ENCODE measurements at places on chromosomes 7 and 10.

DNA sequence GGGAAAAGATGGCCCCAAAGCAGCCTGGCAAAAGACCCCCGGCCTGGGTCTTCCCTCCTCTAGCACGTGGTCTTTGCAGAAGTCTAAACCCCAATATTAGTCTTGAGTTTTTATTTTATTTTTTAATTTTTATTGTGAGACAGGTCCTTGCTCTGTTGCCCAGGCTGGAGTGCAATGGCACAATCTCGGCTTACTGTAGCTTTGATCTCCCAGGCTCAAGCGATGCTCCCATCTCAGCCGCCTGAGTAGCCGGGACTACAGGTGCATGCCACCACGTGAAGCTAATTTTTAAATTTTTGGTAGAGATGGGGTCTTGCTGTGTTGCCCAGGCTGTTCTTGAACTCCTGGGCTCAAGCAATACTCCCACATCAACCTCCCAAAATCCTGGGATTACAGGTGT lies 40.3 kb upstream of the MXI1 start:
- no peak for DNase-seq

DNA sequence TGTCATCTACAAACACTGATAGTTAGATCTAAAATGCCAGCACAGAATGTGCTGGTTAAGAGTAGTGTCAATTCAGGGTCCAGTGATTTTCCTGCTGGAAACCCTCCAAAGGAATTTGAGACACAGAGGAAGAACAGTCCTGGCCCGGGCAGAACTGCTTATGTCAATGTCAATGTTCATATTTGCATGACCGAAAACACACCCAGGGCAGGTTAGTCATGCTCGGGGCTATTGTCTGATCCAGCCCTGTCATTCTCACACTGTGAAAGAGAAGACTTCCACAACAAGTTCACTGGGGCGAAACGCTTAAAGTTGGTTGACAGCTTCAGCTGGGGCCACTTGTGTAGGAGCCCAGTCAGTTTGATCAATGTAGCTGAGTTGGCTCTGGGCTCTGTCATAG lies 139.3 kb downstream of the C1GALT1 start:
- DNase-seq: no peak

- no peak for DNase-seq
Observed at GRCh38 chr7:105935250-105935649, 27.8 kb upstream of the CDHR3 start.

DNA sequence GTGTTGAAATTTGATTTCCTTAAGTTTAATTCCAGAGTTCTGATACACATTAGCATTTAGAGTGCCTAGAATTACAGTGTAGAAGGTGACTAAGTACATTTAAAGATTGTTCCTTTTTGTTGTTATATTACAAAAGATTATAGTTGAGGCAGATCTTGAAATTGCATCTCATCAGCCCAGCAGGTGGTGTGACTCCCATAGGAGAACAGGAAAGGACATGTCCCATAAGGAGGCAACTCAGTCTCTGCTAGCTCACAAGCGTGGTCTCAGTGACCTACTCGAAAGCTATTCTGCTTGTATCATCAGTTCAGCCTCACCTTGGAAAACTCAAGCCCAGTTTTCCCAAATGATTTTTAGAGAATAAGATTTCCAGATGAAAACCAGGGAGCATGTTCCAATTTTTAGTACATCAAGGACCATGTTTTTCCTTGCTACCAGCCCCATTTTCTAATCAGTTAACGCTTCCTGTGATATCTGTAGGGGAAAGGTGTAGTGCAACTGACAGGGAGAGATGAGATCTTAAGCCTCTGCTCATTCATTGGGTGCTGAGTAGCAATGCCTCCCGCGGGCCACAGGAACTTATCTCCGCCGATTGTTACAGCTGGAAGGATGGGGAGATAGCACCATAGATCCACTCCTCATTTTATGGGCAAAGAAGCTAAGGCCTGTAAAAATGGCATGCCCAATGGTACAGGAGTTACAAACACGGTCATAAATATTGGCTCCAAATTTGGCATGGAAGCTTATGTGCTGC lies 1.1 kb upstream of the GNAI1 start:
- DNase-seq: no peak

- DNase-seq: no peak
Observed at GRCh38 chr7:68694656-68695055, 903.6 kb upstream of the AUTS2 start.

- DNase-seq: peak; percentile 30
Observed at GRCh38 chr7:100745184-100745583, 11.8 kb downstream of the ZAN start.

DNA sequence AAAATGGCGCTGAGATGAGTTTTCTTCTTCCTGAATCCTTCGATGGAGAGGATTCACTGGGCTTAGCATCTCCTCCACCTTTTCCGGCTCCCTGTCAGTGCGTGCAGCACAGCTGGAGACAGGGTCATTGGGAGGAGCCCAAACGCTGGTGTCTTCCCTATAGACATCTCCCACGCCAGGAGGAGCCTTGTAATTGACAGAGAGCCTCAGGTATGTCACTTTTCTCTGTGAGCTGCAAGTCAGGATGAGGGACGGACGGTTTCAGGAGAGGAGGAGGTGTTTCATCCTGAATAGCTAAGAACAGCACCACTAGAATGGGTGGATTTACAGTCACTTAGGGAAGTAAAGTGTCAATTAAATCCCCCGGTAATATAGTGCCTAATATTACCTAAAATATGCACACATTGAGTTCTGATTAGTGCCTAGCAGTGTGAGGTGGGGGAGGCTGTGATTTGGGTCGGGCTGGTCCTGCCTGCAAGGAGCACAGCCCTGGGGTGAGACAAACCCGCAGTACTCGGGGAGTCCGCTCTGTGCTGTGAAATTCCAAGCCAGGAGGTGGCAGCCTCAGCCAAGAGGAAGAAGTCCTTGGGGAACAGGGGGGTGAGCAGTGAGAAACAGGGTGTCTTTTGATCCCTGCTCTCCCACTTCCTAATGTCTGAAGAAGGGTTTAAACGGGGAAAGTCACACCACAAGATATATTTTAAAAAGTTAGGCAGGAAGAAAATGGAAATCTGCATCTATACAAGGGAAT lies 28.2 kb downstream of the IL15RA start:
- no peak for DNase-seq

DNA sequence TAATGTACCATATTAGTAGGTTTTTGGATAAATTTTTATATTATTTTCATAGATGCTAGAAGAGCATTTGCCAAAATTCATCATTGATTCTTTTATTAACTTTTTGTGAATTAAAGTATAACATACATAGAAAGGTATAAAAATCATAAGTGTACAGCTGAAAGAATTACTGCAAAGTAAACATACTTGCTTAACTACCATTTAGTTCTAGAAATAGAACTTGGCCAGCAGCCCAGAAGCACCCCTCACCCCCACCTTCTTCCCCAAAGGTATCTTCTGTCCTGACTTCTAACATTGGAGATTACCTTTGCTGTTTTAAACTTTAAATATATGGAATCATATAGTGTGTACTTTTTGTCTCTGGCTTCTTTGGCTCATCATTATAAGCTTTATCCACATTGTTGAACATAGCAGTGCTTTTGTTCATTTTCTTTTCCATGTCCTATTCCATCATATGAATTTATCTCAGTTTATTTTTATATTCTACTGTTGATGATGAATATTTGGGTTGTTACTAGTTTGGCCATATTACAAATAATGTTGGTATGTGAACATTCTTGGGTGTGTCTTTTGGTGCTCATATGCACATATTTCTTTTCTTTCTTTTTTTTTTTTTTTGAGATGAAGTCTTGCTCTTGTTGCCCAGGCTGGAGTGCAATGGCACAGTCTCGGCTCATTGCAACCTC lies 142.8 kb downstream of the ADK start:
- no peak for DNase-seq

DNA sequence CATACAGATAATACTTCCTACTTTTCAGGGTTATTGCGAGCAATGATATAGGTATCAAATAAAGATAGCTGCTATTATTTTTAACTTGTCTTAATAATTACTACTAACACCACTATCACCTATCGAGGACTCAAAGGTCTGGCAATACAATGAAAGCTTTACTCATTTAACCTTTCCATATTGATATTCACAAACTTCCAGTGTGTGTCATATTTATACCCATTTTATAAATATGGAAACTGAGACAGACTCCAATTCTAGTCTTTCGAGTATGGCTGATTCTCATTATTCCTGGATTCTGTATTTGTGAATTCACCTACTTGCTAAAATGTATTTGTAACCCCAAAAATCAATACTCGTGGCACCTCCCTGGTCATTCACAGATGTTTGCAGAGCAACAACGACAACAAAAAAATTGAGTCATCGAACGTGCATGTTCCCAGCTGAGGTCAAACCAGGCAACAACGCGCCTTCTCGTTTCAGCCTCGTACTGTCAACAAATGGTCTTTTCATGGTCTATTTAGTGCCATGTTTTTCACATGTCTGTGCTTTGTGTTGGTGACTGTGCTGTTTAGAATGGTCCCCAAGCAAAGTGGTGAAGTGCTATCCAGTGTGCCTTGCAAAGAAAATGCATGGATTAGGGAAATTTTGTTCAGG lies 51.7 kb downstream of the SMURF1 start:
- DNase-seq: no peak

DNA sequence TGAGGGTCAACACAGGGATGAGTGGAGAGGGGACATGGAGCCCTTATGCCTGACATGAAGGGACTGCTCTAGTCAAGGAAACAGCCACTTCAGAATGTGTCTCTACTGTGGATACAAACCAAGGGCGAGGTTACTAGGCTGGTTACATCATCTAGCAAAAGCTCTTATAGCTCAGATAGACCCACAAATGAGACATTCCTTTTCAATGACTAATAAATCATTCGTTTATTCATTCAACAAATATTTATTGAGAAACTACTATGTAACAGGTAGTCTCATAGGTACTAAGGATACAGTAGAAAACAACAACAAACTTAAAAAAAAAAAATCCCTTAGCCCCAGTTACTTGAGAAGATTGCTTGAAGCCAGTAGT lies 219.5 kb downstream of the KIAA1217 start:
- DNase-seq: no peak

Measured in anterior cingulate cortex (tissue), 58 donors.